Activated T-cell treated with anti-CD3 and anti-CD28 coated beads, Interleukin-2, amount 50 U/mL, for 48 hours (primary cell): ENCODE measurements at places on chromosomes 4 and X.
A peak's percentile ranks its signal among the peaks of the same experiment; 100 is the strongest.

DNA sequence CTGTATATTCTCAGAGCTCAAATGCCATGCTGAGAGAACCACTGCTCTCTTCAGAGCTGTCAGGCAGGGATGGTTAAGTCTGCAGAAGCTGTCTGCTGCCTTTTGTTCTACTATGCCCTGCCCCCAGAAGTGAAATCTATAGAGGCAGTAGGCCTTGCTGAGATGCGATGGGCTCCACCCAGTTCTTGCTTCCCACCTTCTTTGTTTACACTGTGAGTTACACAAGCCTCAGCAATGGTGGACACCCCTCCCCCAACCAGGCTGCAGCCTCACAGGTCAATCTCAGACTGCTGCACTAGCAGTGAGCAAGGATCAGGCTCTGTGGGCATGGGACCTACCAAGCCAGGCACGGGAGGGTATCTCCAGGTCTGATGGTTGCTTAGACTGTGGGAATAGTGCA is 271.6 kb downstream of the CENPC start:
- DNase-seq: no peak

DNA sequence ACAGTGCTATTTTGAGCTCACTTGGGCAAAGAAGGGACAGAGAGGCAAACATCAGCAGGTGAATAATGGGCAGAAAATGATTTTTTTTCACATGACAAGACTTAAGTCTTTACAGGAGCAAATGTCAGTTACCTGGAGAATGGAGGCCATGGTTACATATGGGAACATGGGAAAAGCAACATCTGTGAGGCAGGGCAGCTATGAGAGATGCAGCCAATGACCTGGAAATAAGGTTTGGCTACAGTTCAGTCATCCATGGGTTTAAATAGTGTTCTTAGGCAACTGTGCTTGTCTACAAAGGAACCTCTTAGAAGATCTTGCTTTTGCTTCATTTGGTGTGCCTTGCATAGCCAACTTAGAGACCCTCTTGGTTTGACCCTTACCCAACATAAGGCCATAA is 490.2 kb upstream of the LCORL start:
- no peak for DNase-seq

DNA sequence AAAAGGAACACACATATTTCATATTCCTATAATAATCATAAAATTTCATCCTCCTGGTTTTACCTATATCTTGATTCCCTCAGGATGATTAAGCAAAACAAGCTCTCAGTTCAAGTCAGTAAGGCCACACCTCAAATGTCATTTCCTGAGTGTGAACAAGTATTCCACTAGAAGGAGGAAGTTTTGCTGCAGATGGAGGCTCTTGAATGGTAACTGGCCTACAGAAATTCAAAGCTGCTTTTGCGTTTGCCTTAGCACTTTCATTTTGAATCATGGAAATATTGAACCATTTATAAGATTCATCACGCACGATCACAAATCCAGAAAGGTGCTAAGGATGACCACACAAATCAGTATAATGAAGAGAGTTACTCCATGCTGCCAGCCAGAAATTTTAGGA is 254.4 kb upstream of the CXXC4 start:
- DNase-seq: no peak

DNA sequence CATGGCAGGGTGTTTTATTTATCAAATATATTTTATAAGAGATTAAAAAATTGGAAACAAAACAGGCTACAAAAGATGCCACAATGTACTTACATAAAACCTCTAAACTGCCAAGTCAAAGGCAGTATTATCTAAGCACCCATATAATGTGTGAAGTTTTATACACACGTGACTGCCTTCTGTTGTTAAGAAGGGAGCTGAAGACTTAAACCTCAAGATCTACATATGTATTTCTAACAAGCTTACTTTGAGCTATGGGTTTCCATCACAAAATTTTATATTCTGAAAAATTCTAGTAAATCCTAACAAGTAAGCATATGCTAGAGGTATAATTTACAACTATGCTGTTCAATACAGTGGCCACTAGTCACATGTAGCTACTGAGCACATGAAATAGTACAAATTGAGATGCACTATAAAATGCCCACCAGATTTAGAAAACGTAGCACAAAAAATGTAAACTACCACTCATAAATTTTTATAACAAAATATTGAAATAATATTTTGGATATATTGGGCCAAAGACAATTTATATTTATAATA is 9.8 kb downstream of the ATP8A1 start:
- DNase-seq: no peak

DNA sequence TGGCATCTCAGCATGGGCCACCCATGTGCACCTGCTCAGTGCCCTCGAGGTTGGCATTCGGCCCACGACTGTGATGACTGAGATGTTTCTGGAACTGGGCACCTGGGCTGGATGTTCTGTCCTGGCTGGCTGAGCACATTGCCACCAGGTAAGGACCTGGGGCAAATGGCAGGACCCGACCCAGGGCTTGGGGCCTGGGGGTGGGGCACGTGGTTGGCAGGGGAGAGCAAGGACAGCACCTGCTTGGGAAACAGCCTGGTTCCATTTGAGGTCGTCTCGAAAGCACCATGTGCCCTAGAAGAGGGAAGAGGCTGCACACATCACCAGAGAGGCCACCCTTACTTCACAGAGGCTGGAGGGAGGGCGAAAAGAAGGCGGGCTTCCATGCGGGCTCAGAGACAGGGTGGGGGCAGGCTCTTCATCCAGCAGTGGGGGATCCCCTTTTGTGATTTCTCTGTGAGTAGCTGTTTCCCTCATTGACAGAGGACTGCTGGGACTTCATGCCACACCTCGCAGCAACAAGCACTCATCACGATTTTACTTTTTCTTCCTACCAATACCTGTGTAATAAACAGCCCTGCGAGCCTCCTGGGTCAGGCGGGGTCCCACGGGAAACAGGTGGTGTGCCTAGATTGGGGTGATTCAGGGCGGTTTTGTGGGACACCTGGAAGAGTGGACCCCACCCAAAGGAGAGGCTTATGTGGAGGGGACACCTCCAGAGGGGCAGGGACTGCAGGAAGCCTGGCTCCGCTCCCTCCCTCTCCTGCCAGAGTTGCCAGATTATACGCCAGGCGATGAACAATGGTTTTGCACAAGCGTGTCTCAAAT is 12.0 kb downstream of the TMEM187 start:
- DNase-seq: peak; percentile 50

GRCh38 chrX:42565739-42566138 is 212.2 kb downstream of the PPP1R2C start:
- no peak for DNase-seq
